Kidney tubule cell (primary cell): ENCODE measurements at places on chromosomes 13 and 19.

- no peak for DNase-seq
Measured at GRCh38 chr13:83327091-83327490, 555.2 kb downstream of the SLITRK1 start.

DNA sequence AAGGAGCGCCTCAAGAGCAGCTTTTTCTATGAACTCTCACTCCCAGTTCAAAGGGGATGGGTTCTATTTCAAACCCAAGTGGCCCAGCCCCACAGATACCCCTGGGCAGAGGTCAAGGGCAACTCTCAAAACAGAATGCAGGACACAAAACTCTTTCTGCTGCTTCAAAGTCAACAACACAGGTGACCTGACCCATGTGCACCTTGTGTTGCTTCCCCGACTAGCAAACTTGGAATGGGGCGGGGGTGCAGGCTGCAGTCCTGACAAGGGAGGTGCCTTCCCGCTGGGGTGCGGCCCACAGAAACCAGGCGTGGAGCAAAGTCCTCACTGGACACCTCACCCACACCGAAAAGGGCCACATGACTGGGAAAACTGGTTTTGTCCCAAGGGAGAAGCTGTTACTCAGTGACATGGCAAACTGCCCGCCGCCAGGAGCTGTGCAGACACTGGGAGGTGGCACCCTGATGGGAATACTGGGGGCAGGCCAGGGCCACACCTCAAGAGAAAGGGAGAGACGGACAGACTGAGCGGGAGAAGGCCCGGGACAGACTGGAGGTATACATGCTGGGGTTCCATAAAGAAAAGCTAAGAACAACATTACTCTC lies 17.4 kb downstream of the ZC3H4 start:
- DNase-seq = peak; percentile 81

GRCh38 chr19:31144075-31144870 lies 205.0 kb downstream of the TSHZ3 start:
- DNase-seq = no peak

DNA sequence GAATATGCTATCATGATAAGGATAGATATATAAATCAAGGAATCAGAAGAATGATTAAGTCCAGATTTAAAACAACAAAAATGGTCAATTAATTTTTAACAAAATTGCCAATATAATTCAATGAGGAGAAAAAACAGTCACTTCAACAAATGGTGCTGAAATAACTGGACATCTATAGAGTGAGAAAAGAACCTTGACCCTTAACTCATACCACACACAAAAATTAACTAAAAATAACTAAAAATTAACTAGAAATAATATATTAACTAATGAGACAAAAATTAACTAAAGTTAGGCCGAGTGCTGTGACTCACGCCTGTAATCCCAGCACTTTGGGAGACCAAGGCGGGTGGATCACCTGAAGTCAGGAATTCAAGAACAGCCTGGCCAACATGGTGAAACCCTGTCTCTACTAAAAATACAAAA lies 9.5 kb downstream of the LGALS7 start:
- peak; percentile 85 for DNase-seq

DNA sequence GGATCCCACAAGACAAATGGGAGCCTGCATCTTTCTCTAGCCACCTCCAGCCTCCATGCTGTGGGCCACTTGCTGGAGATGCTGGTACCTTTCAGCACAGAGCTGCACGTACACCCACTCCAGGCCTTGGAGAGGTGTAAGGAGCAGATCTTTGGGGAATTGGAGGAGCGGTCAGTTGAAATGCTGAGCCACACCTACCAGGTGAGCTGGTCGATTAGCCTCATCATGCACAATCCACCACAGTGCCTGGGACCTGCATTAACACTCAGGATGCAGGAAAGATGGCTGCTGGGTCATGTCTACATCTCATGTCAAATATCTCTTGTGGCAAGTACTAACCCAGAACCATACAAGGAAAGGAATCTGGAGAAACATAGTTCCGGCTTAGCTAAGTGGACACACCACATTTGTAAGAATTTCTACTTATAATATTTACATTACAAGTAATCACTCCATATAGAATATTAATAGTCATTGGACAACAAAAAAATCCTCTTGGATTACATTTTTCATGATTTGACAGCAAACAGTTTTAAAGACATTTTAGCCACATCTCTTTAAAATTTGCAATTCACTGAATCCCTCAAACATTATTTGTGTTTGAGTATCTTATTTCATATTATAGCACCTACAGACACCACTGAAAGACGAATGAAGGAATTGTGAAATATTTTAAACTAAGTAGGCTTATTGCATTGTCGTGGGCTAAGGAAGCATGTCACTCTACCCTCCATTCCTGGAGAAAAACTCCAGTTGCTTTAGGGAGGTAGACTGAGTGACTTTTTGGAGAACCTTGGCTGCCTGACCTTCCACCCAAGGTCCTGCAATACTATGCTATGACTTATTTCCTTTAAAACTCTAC lies 21.8 kb upstream of the MBNL2 start:
- DNase-seq = no peak

GRCh38 chr19:444677-445210 lies 16.1 kb downstream of the SHC2 start:
- DNase-seq = no peak

- DNase-seq = no peak
Measured at GRCh38 chr13:33164331-33164730, 121.2 kb downstream of the STARD13 start.
